Activated T-helper 1 cell treated with anti-CD3 and anti-CD28 coated beads, Interleukin-2, amount 50 U/mL, for 16 hours (primary cell): ENCODE measurements at places on chromosomes 1 and 21.

- no peak for DNase-seq
Observed at GRCh38 chr21:39663066-39663465, 50.3 kb downstream of the B3GALT5 start.

- DNase-seq, result no peak
Observed at GRCh38 chr1:222880587-222880986, 65.7 kb downstream of the DISP1 start.

GRCh38 chr1:173473599-173474011 lies 3.5 kb upstream of the PRDX6 start:
- no peak for DNase-seq

GRCh38 chr1:48040154-48040553 lies 43.0 kb upstream of the TRABD2B start:
- no peak for DNase-seq

DNA sequence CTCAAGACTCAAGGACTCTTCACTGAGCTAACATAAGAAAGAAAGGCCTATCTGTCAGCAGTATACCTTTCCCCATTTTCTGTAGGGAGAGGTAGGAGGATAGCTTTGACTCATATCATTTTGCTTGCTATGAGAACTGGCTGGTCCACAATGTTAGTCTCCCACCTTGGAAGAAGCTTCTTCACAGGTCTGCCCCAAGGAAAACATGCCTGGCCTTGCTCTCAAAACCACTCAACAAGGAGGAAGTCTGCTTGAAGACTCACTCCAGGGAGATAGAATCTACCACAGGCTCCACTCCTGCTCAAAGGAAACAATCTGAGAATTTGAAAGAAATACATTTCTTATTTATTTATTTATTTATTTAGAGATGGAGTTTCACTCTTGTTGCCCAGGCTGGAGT lies 29.5 kb upstream of the LAMC1 start:
- no peak for DNase-seq

DNA sequence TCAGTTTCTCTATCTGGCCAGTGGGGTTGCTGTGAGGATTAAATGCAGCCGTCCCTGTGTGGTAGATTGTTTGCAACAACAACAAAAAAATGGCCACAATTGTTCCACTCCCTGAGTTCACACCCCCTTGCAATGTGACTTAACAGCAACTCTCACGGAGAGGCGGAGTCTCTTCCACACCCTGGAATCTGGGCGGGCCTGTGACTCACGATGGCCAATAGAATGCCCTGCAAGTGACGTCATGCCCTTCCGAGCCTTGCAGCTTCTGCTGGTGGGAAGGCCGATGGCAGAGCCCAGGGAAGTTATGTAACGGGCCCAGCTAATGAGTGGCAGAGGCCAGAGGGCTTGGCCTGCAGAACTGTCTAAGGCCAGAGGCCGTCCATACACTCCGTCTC lies 87.9 kb downstream of the RIPK4 start:
- DNase-seq, result no peak

DNA sequence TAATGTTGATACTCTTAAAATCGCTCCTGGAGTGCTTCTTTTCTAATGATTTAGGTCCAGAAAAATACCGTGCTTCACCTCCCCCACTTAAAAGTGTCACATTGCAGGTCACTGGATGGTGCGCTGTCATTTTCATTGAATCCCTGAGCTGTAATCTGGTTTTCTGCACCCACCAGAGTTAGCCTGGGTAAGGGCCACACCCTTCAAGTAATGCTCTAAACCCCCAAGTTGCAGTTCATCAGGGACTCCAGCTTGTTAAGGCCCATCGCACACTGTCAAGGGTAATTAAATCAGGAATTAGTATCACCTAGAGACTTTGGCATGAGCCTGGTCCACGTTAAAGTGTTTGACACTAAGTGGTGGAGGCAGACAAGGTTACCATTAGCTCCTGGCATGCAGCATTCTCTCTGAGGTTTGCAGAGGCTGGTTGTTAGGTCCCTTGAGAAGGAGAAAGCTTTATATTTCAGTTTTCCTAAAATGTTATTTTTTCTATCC lies 34.0 kb downstream of the ASTN1 start:
- no peak for DNase-seq

DNA sequence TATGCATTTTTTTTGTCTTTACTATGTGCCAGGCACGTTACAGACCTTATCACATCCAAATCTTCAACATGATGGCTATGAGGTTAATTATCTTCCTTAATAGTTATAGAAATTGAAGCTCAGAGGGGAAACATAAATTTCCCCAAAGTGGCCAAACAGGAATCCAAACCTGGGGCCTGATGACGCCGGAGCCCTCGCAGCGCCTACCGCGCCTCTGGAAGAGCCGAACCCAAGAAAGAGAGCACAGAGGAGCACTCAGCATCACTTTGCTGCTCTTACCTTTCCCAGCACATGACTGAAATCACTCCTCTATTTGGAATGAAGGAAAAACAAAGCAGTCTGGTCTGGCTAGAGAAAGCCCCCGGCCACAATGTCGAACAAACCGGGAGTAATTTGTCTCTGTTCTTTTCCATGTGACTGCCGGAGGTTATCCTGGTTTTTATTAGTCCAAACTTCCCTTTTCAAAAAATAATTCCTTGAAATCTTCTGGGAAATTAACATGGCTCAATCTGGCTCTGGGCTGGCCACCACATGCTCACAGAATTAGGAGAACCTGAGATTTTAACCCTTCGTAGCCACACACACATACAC lies 195.5 kb downstream of the ADSS2 start:
- DNase-seq, result no peak

DNA sequence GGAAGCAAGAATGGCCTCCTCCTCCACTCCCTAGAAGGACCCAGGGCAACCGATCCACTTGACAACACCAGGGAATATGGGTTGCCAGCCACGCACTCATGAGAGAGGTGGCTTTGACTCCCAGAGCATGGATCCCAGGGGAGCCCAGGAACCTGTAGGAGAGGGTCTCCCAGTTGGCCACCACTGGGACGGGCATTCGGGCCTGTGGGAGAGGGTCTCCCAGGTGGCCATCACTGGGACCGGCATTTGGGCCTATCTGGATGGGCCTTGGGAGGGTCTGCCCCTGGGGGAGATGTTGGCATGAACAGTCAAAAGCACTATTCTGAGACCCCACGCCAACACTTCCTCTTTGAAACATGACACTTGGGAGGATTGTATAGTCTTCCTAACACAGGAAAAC lies 565 bp downstream of the TFF1 start:
- no peak for DNase-seq

DNA sequence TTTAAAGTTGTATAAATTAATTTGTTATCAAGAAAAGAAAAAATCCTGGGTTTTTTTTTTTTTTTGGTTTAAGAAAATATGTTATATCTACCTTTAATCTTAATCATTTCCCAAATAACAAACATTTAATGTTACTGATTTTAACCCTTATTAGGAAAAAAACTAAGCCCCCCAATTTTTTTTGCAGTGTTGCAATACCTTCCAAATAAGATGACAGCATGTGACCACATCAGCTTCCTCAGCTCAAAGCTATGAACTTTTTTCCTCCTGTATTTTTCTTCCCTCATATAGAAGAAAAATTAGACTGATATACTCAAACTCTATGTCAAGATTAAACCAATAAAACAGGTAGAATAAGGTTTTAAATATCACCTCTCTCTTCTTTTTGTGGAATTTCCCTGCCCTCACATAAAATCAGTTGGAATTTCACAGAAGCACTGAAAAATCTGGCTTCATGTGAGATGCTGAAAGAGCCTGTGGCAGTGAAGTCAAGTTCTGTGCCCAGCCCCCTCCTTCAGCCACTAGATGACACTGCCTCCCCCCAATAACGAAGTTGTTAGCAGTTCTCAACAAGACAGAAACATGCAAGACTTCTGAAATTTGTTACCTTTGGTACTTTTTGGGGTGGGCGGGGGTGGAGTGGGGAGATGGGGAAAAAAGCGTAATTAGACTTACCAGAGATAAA lies 9.6 kb upstream of the SMYD2 start:
- DNase-seq, result no peak

GRCh38 chr1:58310881-58311280 lies 235.6 kb downstream of the OMA1 start:
- no peak for DNase-seq

DNA sequence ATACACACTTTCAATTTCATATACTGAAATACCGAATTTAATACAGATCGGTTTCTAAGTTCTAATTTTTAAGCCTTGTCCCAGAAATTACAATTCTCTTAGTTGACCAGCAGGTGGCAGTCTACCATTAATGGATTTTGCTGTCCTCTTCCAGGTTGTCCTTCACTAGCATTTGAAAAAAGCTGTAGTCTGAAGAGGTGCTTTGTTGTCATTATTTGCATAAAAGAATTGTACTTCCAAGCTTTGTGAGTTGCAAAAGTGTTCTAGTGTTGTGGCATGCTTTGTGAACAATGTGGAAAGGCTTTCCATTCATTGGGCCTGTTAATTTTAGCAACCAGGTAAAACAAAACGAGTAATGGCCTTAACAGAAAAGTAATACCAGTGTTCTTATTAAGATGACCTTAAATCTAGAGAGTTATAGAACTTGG lies 193.6 kb downstream of the RPS6KC1 start:
- no peak for DNase-seq

DNA sequence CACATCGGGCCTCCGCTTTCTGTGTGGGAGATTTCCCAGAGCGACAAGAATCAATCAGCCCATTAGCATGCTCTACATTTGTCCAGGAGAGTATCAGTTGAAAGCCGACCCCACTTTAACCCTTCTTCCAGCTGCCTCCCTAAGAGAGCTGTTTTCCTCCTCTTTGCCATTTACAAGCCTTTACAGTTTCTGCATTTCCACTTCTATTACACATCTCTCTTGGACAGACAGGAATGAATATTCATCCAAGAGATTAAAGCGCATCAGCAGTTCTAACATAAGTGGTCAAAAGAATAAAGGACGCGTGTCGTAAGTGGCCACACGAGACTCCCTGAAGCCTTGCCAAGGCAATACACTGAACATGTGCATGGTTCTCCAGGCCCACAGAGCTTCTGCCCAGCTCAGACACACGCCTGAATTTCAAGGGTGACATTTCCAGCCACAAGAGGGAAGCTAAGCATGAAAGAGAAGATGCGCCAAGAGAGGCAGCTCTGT lies 47.3 kb downstream of the FAM78B start:
- DNase-seq, result no peak

DNA sequence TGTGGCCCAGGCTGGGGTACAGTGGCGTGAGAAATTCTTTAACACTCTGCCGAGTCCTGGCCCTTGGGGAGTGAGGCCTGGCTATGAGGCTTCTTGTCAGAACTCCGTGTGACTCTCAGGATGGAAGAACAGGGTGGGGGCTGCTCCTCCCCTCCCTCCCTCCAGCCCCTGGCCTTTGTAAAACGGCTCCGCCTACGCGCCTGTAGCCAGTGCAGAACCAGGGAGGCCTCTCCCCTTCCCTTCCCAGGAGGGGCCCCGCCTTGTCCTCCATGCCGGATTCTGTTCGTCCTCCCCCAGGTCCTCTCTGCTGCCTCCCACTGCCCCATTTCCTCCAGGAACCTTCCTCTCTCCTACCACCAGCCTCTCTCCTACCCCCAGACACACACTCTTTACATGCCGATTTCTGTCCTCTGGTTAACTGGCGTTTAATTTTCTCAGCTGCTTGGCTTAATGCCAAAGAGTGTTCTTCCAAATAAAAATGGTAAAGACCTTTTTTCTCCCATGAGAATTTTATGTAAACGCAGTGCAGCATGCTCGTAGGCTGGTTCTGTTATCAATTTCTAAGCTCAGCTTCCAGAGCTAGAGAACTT lies 21.0 kb downstream of the PDE9A start:
- no peak for DNase-seq

- no peak for DNase-seq
Observed at GRCh38 chr1:230824551-230824918, 43.8 kb downstream of the C1orf198 start.

DNA sequence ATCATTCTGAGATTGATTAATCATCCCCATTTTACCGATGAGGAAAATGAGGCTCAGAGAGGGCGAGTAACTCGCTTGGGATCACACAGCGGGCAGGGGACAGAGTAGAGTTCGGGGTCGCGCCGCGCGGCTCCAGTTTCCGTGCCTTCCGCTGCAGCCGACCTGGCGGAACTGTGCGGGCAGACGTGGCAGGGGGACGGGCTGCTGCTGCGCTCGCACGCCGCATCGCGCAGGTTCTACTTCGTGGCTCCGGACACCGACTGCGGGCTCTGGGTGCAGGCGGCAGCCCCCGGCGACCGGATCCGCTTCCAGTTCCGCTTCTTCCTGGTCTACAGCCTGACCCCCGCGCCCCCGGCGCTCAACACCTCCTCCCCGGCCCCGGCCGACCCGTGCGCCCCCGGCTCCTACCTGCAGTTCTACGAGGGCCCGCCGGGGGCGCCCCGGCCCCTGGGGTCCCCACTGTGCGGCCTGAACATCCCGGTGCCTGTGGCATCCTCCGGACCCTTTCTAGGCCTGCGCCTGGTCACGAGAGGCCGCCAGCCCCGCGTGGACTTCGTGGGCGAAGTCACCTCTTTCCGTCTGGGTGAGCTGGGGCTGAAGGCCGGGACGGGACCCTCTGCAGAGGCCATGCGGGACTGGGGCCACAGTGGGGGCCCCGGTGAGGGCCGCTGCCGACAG lies 2.3 kb downstream of the LDLRAD2 start:
- no peak for DNase-seq

GRCh38 chr1:182185136-182185535 lies 123.6 kb upstream of the ZNF648 start:
- no peak for DNase-seq

DNA sequence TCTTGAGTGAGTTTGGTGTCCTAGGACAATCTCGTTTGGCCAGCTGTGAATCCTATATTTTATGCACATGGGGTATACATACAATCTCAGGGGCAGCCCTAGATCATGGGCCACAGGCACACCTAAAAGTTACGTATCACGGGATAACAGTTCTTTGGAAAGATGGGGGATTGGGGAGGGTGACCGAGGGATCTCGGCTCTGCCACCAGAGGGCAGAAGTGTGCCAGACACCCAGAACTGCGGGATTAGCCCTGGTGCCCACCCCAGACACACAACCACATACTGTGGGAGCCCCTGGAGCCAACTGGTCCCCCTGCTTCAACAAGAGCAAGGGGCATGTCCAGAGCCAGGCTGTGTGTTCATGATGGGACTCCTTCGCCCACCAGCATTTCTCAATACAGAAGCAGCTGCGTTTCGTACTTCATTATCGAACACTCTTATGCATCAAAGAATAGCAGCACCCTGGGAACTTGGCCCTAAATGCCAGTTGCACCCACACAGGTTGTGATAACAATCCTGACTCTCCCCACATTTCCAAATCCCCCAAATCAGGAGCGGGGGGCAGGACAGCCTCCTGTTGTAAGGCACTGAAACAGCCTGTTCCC lies 37.4 kb downstream of the TMCO4 start:
- DNase-seq, result peak; percentile 5

- DNase-seq, result no peak
Observed at GRCh38 chr21:33396436-33396835, 6.8 kb upstream of the IFNGR2 start.

DNA sequence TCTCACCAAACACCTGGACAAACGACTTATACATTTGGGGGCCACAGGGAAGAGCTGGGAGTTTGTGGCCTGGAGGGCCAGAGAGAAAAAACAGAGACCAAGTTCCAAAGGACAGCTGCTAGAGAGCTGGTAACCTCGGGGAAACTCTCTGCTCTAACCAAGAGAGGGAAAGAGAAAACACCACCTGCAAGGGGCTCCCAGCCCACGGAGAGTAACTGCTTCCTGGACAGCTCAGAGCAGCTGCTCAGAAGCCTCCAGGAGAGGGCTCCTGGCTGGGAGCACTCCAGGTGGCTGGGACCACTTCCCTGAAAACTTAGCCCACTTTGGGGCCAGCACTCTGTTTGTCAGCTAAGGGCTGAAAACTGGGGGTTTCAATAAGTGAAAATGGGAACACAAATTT lies 154.8 kb upstream of the GRIK3 start:
- no peak for DNase-seq

- DNase-seq, result no peak
Observed at GRCh38 chr21:32861866-32862265, 90.3 kb upstream of the PAXBP1 start.
